Thymus (tissue), 14 donors: ENCODE measurements at places on chromosomes 5 and 9. TPM values are rescaled to one million over a fixed set of nuclear protein-coding genes. Genes with fewer than 3 reads are reported as not detected.

GRCh38 chr5:75603371-75603770 is 7.9 kb upstream of the ANKDD1B start:
- H3K4me3 ChIP-seq, result no peak overlapping the region
- H3K27me3 ChIP-seq, result no peaks in the 10 kb centered on the region
- H3K36me3 ChIP-seq, result peaks cover 6% of the 10 kb centered on the region
- DNase-seq, result no peak

DNA sequence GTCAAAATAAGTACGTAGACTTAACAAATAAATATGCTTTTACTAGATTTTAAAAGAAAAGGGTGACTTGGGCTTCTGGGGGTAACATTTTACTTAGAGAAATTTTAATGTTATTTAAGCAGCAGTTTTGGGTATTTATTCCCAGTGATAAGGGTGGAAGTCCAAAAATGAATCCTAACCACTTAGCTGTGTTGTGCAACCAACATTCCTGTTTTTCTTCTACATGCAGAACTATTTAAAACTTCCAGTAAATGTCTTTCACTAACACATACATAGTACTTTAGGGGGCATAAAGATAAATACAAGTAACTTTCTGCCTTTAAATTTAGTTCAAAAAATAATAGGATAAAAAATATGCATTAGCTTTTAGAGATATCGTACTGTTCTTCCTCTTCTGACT is 436.7 kb downstream of the CTNND2 start:
- no peak for DNase-seq
- H3K36me3 ChIP-seq, result no peaks in the 10 kb centered on the region
- H3K4me1 ChIP-seq, result no peaks in the 10 kb centered on the region
- no peak overlapping the region for H3K4me3 ChIP-seq
- no peak overlapping the region for H3K27ac ChIP-seq
- H3K27me3 ChIP-seq, result no peaks in the 10 kb centered on the region

ZDHHC11 gene
- 1.1 TPM for total RNA-seq

EPB41L4B gene
- 0.71 TPM for total RNA-seq

DNA sequence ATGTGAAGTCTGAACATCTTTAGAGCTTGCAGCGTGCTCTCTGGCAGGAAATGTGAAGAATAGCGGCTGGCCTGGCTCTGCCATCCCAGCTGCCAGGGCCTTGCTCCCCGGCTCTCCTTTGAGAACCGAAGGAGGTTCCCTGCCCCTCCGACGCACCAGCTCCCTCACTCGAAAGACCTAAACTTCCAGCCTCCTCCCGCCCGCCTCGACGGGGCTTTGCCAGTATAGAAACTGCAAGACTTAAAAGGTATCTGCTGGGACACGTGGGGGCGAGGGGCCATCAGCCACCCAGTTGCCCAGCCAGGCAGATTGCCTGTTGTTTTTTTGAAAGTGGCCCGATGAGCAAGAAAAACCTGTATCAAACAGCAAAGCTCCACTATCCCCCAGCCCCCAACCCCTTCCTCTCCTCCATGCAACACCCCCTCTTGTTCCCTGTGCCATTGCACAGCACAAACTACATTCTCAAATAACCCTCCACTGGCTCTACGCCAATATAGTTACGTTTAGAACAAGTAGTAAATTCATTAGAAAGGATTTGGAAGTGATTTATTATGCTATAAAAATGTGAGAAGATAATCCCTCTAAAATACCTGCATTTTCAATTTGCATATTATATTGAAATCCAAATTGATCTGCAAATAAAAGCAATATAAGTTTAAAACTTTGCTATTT is 331.9 kb downstream of the MED10 start:
- H3K27me3 ChIP-seq, result no peaks in the 10 kb centered on the region
- DNase-seq, result no peak
- H3K27ac ChIP-seq, result no peak overlapping the region
- H3K36me3 ChIP-seq, result no peaks in the 10 kb centered on the region
- no peak overlapping the region for H3K4me3 ChIP-seq

DNA sequence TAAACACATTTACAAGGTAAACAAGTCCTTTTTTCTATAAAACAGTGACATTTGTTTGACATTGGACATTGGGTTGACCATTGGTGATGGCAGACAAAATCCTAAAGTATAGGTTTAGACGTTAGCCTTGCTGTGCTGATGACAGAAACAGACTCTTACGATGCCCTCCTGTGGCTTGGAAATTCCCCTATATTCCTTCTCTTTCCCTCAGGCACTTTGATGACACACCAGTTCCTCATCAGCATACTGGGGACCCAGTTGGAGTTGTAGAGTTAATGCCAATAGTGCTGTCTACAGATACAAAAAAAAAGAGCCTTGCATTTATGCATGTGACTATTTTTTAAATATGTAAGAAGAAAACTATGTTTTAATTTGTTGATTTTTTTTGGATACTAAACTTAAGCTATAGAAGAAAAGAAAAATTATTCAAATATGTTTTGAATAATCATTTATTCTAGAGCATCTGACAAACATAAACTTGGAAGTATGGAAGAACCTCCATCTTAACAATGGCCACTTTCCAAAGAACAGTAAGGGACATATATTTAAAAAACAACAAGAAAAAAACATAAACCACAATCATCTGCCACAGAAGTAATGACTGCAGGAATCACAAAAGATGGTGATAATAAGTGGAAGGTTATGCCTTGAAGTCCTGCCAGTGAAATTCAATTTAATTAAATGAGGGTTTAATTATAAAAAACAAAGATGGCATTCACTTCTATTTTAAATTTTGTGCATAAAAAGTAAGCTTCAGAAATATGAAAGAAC is 75.6 kb upstream of the SNCAIP start:
- no peak for DNase-seq
- no peak overlapping the region for H3K4me3 ChIP-seq
- H3K4me1 ChIP-seq, result no peaks in the 10 kb centered on the region

DNA sequence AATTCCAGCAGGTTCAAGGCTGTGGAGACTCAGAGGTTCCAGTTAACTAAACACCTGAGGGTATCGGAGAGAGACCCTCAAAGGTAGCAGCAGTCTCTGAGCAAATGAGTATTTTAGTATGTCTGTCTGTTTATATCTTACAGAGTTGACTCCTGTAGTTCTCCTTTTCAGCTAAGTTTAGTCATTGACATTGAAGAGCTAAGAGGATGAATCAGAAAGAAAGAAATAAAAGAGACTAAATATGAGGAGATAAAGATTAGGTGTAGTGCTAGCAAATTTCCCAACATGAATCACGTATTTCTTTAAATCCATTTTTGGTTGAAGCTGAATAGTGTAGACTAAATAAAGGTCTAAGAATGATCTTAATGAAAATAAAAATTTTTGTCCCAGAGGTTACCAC is 474.0 kb upstream of the RGMB start:
- no peak for DNase-seq
- H3K27ac ChIP-seq, result no peak overlapping the region
- no peaks in the 10 kb centered on the region for H3K27me3 ChIP-seq
- no peak overlapping the region for H3K4me3 ChIP-seq
- no peaks in the 10 kb centered on the region for H3K4me1 ChIP-seq
- no peaks in the 10 kb centered on the region for H3K36me3 ChIP-seq

DNA sequence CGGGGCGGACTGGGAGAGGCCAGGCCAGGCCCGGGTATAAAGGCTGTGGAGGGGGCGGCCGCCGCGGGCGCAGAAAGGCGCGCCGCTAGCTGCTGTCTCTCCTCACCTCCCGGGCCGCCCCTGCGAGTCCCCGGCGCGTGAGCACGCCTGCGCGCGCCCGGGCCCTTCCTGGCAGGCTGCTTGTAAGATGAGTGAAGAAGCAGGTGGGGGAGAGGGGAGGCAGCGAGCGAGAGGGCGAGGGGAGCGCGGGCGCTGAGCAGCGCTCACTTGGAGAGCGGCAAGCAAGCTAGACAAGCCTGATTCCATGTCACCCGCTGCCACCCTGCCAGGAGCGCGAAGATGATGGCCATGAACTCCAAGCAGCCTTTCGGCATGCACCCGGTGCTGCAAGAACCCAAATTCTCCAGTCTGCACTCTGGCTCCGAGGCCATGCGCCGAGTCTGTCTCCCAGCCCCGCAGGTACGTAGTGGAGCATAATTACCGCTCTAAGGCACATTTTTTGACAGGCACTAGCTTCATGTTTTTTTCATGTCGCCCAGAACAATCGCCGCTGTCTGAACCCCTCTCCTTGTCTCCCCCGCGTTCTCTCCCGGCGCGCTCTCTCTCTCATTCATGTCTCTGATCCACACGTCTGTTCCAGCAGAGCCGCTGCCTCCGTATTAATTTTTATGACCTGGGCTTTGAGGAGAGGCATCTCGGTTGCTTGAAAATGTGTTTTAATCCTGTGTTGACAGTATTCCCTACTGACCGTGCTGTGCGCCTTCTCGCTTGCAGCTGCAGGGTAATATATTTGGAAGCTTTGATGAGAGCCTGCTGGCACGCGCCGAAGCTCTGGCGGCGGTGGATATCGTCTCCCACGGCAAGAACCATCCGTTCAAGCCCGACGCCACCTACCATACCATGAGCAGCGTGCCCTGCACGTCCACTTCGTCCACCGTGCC is at the start of gene POU4F3:
Gene POU4F3, plus strand, starts transcription at position 66 of the 941 bp plus-strand sequence. Its CDS starts 274 bp downstream, at position 340.
- H3K27me3 ChIP-seq, result peaks cover 95% of the 10 kb centered on the region
- no peak within 1 kb of the TSS for H3K27ac ChIP-seq
- DNase-seq, result no peak
- no peaks in the 10 kb centered on the region for H3K4me1 ChIP-seq
- no peaks in the 10 kb centered on the region for H3K36me3 ChIP-seq

- no peak overlapping the region for H3K27ac ChIP-seq
- no peak for DNase-seq
- H3K4me3 ChIP-seq, result no peak overlapping the region
Measured at GRCh38 chr5:419970-420369, 23.0 kb upstream of the EXOC3 start.

DNA sequence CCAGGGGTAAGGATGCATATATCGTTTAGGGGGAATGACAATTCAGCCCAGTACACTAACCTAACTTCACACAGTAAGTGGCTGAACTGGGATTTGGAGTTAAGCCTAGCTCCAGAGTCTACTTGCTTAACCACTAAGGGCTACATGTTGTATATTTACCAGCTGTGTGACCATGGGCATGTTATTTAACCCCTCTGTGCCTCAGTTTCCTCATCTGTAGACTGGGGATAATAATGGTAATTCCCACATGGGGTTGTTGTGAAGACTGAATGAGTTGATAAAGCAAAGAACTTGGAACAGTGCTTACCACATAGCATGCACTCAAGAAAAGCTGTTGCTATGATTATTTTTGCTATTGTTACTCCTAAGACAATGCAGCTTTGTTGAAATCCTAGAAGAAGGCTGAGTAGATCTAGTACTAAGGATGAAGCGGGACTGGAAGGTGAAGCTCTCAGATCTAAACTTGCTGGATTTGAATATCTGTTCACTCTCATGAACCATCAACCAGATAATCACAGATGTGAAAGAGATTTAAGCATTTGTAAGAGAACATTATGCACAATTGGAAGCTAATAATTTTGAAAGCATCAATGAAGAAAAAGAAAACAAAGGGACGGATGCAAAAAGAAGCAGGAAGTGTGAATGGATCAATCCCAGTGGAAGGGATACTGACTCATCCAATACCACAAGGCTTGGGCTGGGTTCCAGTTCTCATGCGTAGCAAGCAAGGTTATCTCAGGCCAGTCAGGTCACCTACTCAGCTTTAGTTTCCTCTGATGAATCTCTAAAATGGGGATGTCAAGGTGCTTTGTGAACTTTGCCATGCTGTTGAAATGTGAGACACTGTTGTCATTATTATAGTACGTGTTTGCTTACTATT is 78.5 kb upstream of the TBC1D2 start:
- H3K4me3 ChIP-seq, result no peak overlapping the region
- H3K4me1 ChIP-seq, result no peaks in the 10 kb centered on the region

SNX18 gene
- total RNA-seq, result 7.8 TPM

DNA sequence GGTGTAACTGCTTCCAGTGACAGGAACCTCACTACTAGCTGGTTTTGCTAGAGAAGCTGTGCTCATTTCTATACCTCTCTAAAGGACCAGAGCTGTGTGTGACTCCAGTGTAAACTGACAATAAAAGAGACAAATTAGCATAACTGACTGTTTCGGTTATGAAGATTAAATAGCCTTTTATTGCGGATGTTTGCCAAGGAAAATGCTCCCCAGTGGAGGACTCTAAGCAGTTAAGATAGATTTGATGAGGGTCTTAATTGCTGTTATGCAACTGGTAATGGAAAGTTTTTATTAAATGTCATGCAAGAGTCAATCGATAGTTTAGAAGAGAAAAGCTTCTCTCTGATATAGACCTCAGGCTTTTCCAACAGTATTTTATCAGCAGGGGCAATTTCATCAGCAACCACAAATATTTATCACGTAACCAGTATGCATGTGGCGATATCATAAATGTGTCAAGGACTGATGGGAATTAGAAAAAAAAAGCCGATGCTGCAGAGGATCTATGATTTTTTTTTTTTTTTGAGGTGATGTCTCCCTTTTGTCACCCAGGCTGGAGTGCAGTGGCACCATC is 275.2 kb upstream of the DMAC1 start:
- H3K4me3 ChIP-seq, result no peak overlapping the region
- DNase-seq, result no peak
- no peak overlapping the region for H3K27ac ChIP-seq
- no peaks in the 10 kb centered on the region for H3K27me3 ChIP-seq
- no peaks in the 10 kb centered on the region for H3K36me3 ChIP-seq

CATSPER3 gene
- total RNA-seq, result 0.19 TPM

DNA sequence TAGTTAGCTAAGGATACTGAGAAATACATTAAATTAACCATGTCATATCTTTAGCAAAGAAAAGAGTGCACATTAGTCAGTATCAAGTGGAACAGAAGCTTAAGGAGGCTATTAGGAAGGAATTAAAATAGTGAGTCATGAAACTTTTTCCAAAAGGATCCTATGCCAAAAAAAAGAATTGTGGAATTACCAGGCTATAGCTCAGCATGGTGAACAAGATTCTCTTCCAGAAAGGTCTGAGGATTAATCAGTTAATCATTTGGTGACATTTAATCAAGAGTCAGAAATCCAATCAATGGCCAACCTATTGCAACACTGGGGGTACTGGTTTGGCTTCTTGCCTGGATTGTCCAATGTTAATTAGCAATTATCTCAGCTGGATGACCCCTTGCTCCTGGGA is 244.5 kb upstream of the NMUR2 start:
- DNase-seq, result no peak
- H3K4me1 ChIP-seq, result no peaks in the 10 kb centered on the region
- H3K36me3 ChIP-seq, result no peaks in the 10 kb centered on the region
- no peak overlapping the region for H3K27ac ChIP-seq

ACOT12 gene
- 0.05 TPM for total RNA-seq

DNA sequence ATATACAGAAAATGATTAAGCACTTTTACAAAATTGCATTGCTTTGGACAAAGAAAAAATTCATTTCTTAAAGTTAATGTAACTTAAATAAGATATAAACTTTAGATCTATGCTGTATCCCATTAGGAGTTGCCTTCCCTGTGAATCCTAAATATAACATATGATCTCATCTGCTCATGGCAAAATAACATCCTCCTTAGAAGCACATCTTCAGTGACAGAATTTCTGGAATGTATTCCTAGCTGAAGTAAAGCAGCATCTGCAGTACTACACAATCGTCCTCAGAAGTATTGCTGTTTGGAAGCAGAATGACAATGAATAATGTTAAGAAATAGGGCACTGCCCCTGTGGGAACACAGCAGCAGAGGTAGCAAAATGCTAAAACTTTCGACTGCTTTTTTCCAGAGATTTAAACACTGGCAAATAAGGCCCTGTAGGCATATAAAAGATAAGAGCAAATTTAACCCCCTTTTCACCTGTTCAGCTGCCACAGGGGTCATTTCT is 571.0 kb downstream of the PTPRD start:
- no peaks in the 10 kb centered on the region for H3K36me3 ChIP-seq
- no peaks in the 10 kb centered on the region for H3K4me1 ChIP-seq
- H3K27me3 ChIP-seq, result no peaks in the 10 kb centered on the region
- no peak for DNase-seq

- no peaks in the 10 kb centered on the region for H3K36me3 ChIP-seq
- H3K27ac ChIP-seq, result no peak overlapping the region
- H3K27me3 ChIP-seq, result no peaks in the 10 kb centered on the region
- H3K4me3 ChIP-seq, result no peak overlapping the region
Measured at GRCh38 chr9:110801426-110801825, 132.8 kb downstream of the MUSK start.
